Myocyte (in vitro differentiated cells): ENCODE measurements at places on chromosomes 5 and 9. TPM values are rescaled to one million over a fixed set of nuclear protein-coding genes. Genes with fewer than 3 reads are reported as not detected.
A peak's percentile ranks its signal among the peaks of the same experiment; 100 is the strongest.

F2RL2 gene
- total RNA-seq = 0.31 and 0.48 TPM in 2 replicates

UBE2B gene
- 13.8 and 23.7 TPM in 2 replicates for total RNA-seq

CYLC2 gene
- not detected in 2 replicates for total RNA-seq

PLEKHG4B gene
- 0.08 and 0.16 TPM in 2 replicates for total RNA-seq

PCDH12 gene
- not detected in 2 replicates for total RNA-seq

GFI1B gene
- total RNA-seq = 0.10 TPM in 1 of 2 replicates, not detected in the other

DNA sequence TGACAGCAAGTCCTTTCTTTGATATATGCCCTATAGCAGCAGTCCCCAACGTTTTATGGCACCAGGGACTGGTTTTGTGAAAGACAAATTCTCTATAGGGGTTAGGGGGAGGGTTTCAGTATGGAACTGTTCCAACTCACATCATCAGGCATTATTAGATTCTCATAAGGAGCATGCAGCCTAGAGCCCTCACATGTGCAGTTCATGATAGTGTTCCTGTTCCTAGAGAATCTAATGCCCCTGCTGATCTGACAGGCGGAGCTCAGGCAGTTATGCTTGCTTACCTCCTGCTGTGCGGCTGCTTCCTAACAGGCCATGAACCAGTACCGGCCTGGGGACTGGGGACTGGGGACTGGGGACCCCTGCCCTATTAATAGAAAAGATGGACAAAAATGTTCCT lies 2.7 kb upstream of the RAPGEF6 start:
- DNase-seq = no peak

DNA sequence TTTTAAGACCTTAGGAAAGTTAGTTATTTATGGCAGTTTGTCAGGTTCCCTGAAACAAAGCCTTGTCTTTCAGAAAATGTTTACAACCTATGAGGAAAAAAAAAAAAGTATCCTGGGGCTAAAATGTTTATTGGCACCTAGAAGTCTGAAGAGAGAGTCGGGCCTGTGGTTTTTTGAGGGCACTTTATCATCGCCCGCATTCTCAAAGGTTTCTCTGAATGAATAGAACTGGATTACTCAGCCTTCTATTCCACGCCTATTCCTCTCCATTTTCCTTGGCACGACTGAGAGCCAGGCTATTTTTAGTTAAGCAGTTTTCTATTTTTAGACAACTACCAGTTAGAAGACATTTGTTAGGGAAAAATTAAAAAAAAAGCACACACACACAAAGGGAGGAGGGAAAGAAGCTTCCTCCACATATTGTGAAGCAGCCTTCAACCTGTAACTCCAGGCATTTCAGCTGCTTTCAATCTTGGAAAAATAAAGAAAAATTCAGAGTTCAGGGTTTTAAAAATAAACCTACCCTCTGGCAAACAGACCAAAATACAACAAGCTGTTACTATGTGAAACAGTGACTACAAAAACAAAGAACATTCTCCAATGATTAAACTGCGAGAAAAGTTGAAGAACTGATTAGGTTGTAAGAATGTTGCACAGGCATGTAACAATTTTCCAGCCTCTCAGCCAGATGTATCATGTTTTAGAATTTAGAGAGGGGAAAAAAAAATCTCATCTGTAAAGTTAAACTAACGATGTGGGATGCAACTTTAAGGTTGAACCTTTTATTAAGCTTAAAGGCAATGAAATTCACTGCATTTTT lies 97.0 kb downstream of the MEF2C start:
- peak; percentile 94 for DNase-seq

DNA sequence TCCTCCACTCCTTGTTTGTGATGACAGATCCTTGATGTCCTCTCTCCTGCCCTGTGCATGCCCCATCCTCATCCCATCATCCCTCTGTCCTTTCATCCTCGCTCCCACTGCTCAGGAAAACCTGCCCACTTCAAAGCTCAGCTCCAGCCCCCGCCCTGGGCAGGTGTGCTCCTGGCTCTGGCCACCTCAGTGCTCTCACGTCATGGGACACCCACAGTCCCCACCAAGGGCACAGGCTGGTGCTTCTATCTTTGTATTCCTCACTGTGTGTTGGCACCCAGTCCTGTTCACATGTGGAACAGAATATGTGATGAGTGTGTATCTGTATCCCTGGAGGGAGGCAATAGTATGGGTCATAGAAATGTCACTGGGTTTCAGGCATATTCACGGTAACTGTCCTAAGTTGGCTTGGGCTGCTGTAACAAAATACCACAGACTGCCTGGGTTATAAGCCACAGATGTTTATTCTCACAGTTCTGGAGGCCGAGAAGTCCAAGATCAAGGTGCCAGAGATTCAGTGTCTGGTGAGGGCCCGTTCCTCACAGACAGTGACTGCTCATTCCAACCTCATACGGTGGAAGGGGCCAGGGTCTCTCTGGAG lies 13.5 kb downstream of the GFPT2 start:
- DNase-seq = peak; percentile 14

DNA sequence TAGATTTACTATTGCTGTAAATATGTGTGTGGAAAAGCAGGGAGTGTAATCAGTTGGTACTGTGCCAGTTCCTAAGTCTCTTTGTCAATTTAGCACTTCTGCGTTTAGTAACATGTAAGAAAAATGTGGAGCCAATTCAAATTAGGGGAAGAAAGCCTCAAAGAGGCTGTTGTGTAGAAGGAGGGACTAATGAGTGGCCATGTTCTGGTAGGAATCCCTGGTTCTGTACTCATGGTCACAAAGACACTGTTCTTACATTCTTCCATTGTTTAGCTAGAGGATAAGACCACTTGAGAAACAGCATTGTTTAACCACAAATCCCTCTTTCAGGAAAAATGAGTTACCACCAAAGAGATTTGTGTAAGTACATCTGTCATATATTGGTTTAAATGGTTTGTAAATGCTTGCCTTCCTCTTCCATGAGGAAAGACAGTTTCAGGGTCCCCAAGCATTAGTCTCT lies 14.9 kb downstream of the ARHGEF28 start:
- DNase-seq = peak; percentile 40

- DNase-seq = no peak
Observed at GRCh38 chr5:179235416-179236400, 109.6 kb downstream of the ADAMTS2 start.

- peak; percentile 43 for DNase-seq
Observed at GRCh38 chr9:99660191-99660636, 161.5 kb upstream of the NR4A3 start.

- no peak for DNase-seq
Observed at GRCh38 chr5:111930905-111931461, 174.0 kb upstream of the NREP start.

DNA sequence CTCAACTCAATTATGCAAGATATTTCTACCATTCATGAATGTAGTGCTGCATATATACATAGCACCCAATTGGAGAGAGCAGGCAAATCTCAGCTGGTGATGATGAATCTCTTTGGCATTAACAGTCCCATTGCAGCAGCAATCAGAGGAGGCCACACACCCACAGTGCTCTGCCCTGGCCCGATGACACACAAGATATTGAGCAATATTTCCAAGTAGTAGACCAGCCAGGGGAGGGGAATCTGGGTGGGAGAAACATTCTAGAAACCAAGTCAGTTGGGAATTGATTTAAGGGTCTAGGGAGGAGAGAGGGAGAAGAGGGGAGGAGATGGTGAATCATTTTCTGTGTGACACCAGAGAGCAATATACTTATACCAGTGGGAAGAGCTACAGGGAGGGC lies 14.9 kb upstream of the C5orf63 start:
- DNase-seq = peak; percentile 51
